ENCODE measurements at places on chromosomes 7 and 10.

- DNase-seq = no peak
These were observed 36.3 kb upstream of the NOBOX start for GRCh38 chr7:144439717-144440205.

- no peak for DNase-seq
These were observed 6.2 kb downstream of the AOC1 start for GRCh38 chr7:150858236-150859197.

- DNase-seq = no peak
These were observed 154.7 kb downstream of the PTPN20 start for GRCh38 chr10:47065903-47066302.

GRCh38 chr7:28573059-28573553 is 160.8 kb downstream of the CREB5 start:
- DNase-seq = peak; percentile 87

DNA sequence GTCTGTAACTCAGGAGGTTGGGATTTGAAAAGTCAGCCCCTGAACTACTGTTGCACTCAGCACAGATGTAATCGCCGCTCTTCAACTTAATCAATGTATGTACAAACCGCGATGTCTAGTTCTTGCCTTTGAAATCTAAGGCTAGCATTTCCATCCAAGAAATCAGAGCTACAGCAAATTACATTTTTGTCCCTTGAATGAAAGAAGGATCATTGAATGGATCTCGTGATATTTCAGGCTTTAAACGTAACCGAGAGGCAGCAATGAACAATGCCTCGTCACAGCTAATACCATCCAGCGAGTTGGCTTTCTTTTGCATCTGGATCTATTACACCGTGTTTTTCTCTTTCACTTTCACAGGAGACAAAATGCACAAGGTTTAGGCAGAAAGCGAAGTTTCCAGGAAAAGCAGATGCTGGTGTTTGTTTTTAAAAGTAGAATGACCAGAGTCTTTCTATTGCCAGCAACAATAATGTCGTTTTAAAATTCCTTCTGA is 5.5 kb downstream of the SKIDA1 start:
- no peak for DNase-seq

GRCh38 chr10:86064931-86065662 is 301.5 kb downstream of the GRID1 start:
- DNase-seq = no peak

- no peak for DNase-seq
These were observed 18.4 kb downstream of the SNX13 start for GRCh38 chr7:17921857-17922416.

- peak; percentile 8 for DNase-seq
These were observed 124.5 kb downstream of the MYOF start for GRCh38 chr10:93357680-93358079.

GRCh38 chr10:109947111-109947920 is 24.0 kb upstream of the XPNPEP1 start:
- DNase-seq = no peak

DNA sequence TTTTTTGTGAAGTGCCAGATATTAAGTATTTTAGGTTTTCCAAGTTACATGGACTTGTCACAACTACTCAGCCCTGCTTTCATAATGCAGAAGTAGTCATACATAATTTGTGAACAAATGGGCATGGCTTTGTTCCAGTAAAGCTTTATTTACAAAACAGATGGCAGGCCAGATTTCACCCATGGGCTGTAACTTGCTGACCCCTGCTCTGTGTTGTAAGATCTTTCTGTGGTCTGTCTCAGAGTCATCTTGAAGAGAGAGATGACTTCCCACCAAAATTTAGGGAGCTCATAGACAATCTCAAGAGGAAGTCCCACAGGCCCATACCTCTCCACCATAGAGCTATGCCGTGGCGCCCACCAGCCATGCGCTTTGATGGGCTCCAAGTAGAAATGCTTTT is 616.1 kb downstream of the LRMDA start:
- DNase-seq = no peak

DNA sequence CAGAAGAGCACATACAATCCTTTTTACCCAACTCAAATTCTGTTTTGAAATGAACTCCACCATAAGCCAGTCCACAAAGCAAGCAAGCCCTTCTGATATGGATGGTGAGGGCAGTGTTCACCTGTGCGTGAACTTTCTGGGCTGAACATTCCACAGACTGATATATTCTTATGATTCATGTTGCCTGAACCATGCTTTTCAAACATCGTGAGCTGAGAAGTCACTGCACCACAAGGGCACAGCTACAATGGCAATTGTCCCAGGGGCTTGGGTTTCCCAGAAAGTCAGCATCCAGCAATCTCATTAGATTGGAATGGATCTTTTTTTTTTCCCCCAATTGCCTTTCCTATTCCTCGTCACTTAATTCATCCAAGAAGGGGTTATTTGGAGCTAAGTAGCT is 86.9 kb upstream of the ZNF438 start:
- DNase-seq = no peak

DNA sequence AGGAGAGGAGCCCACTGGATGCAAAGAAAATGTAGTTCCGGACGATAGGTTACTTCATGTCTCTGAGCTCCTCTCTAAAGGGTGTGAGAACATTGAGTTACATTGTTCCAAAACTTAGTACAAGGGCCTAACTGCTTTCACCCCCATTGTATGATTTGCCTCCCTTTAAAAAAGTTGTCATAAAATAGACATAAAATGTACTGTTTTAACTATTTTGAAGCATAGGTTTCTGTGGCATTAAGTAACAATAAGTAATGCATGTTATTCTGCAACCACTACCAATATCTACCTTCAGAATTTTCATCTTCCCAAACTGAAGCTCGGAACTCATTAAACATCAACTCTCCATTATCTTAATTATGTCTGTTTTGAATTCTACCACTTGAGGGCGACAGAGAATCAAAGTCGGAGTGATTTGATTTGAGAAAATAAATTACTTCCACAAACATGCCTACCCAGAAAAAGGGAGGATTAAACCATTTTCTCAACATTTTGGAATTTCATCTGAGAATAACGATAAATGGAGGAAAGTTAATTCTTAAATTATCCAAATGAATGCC is 2.7 kb downstream of the IGFBP1 start:
- peak; percentile 27 for DNase-seq
